ENCODE measurements at places on chromosomes 12 and 14.

- peak; percentile 80 for DNase-seq
These were observed at the start of gene WSB2 for GRCh38 chr12:118061011-118061872. TSS of gene WSB2 (minus strand) at chr12:118061179. CDS start at chr12:118061048, 131 bp downstream.

- DNase-seq = no peak
These were observed 72.7 kb downstream of the SMOC1 start for GRCh38 chr14:69951935-69952334.

DNA sequence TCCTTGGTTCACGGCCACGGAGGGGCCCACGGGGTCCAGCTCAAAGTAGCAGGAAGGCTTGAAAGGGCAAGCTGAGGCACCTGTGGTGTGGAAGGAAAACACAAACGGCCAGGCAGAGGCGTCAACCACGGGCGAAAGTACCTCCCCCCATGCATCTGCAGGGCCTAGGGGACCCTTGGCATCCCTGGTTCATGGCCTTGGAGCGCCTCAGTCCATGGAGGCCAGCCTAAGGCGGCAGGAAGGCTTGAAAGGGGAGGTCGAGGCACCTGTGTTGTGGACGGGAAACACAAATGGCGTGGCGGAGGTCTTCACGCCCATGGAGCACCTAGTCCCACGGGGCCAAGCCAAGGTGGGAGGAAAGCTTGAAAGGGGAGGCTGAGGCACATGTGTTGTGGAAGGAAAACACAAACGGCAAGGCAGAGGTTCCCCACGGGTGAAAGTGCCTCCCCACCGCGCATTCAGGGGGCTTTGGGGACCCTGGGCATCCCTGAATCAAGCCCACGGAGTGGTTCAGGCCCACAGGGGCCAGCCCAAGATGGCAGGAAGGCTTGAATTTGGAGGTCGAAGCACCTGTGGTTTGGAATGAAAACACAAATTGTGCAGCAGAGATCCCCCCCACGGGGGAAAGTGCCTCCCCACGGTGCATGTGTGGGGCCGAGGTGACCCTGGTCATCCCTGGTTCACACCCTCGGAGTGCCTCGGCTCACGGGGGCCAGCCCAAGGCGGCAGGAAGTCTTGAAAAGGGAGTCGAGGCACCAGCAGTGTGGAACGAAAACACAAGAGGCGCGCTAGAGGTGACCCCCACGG is 380.8 kb downstream of the ALG10 start:
- peak; percentile 58 for DNase-seq

- DNase-seq = no peak
These were observed 45.4 kb downstream of the PSMA6 start for GRCh38 chr14:35337269-35338255.

DNA sequence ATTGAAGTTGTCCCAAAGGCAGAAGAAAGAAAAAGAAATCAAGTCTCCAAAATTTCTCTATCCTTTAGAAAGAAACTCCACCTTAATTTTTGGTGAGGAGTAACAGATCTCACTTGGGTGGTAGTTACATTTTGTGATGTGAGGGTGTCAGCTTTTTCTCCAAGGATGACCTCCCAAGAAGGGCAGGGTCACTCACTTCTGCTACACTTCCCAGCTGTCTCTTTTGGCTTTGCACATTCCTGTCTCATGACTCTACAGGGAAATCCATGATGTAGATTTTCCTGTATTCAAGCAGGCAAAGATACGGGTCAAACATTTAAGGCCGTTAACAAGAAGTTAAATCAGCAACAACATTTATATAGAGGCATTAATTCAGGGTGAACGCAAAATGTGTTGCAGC is 1016.4 kb downstream of the NRXN3 start:
- no peak for DNase-seq

- no peak for DNase-seq
These were observed 8.5 kb downstream of the STXBP6 start for GRCh38 chr14:25041484-25041883.

DNA sequence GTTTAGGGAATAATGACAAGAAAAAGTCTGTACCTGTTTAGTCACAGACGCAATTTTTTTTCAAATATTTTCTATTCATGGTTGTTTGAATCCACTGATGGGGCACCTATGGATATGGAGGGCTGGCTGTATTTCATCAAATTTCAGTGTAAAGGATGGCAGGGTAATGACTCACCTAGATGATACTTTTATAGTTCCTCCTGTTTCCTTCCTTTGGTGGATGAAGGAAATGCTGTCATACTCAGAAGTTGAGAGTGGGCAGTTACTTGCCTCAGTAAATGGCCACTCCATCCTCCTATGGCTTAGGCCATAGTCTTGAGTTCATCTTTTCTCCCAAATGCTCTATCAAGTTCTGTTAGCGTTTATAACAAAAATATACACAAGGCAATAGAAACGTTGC is 18.9 kb upstream of the C12orf71 start:
- no peak for DNase-seq

- DNase-seq = no peak
These were observed 56.4 kb downstream of the TESC start for GRCh38 chr12:117042862-117043261.

GRCh38 chr12:105613887-105614286 is 283.4 kb downstream of the C12orf75 start:
- no peak for DNase-seq

GRCh38 chr12:46160981-46161690 is 107.7 kb downstream of the SLC38A1 start:
- no peak for DNase-seq

DNA sequence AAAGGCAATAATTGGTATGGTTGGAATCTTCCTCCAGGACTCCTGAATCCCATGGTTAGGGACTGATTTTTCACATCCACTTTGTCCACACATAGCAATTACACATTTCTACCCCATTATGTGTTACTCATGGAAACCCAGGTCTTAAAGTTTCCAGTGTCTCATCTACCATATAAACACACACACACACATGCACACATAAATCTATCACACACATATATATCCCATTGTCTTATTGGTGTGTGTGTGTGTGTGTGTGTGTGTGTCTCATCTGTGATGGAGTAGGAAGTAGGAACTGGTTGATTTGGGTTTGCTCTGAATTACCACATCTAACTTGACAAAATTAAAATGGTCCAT is 525.4 kb downstream of the FUT8 start:
- no peak for DNase-seq

DNA sequence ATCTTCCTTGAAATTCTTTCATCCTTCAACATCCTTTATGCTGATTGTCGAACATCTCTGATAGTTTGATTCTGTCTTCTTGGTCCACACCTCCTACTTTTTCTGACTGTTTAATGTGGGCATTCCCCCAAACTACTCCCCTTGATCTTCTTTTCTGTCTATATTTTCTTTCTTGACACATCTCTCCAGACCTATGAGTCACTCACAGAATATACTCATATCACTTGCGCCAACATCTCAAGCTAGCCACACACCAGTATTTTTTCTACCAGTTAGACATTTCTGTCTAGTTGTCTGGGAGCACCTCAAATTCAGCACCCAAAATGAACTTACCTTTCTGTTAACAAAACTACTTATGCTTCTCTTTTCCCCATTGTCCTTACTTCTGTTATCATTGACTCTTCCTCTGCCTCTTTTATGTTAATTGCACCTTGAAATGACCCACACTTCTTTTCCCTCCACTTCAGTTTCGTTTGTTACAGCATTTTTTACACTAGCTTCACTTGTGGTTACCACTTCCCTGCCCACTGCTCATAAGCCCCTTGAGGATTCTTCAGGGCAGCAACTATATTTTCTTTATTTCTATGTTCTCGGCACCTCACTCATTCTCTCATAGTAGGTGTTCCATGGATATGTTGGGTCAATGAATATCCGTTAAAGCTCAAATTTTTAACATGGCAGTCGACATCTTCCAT is 33.5 kb downstream of the TSHR start:
- no peak for DNase-seq

GRCh38 chr12:64877363-64878004 is 53.0 kb downstream of the TBC1D30 start:
- no peak for DNase-seq

DNA sequence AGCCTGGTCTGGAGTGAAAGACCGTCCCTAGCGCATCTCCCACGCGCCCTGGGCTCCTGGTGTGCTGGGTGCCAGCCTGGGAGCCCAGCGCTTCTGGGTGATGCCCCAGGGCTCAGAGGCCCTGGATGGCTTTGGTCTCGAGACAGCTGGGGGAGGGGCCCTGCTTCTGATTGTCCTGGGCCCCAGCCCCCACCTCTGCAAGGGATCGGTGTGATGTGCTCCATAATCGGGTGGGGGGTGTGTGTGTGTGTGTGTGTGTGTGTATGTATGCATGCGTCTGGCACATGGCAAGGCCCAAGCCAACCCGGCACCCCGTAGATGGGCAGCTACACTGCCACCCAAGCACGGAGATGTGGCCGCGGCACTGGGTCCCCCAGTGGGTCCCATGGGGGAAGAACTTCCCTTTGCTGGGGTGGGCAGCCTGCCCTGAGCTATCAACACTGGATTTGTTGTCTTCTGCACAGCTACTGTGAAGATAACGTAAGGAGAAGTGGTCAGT is 3.1 kb downstream of the ZBTB42 start:
- no peak for DNase-seq

- no peak for DNase-seq
These were observed 964.2 kb downstream of the NRXN3 start for GRCh38 chr14:79134361-79134760.

GRCh38 chr14:58082491-58083098 is 69.4 kb downstream of the ARMH4 start:
- no peak for DNase-seq

- DNase-seq = no peak
These were observed 200.2 kb upstream of the NUDT4 start for GRCh38 chr12:93177208-93178153.

DNA sequence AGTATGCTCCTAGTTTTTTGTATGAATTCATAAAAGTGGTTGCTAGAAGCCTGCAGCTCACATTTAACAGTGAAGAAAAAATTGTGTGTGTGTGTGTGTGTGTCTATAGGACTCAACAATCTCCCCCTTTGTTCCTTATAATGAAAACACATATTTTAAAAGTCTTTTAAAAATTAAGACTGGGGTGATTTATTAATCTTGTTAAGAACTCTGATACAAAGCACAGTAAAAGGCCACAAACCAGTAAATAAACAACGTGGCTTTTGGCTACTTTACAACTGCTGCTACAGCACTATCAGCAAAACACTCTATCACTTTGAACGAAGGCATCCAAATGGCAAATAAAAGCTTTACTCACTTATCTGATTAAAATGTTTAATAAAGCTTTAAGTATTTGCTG is 594 bp upstream of the VCPKMT start:
- no peak for DNase-seq

GRCh38 chr12:49146406-49146805 is 15.2 kb upstream of the TUBA1B start:
- no peak for DNase-seq

DNA sequence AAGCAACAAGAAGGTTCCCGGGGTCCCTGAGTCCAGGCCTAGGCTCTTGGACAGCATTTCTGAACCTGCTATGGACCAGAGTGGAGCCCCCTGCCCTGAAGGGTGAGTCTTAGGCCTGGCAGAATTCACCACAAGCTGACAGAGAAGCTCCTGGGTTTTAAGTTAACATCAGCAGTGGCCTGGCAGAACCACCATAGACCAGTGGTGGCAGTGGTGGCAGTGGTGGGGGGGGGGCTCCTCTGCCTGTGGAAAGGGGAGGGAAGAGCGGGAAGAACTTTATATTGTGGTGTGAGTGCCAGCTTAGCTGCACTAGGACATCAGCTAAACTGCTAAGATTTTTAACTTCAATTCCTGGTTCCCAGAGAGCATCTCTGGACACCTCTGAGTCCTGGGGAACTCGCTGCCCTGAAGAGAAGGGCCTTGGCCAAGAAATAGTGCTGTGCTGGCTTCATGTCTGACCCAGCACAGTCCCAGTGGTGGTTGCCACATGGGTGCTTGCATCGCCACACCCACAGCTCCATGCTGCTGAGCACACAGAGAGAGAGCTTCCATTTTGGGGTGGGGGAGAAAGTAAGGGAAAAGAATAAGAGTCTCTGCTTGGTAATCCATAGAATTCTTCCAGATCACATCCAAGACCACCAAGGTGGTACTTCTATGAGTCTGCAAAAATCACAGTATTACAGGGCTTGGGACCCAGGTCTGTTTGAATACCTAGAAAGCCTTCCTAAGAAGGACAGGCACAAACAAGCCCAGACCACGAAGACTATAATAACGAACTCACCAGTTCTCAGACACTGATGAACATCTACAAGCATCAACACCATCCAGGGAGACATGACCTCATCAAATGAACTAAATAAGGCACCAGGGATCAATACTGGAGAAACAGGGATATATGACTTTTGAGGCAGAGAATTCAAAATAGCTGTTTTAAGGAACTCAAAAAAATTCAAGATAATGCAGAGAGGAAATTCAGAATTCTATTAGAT is 20.4 kb upstream of the RNF212B start:
- no peak for DNase-seq

- no peak for DNase-seq
These were observed 43.4 kb downstream of the RIN3 start for GRCh38 chr14:92556863-92557543.

GRCh38 chr14:93893661-93894261 is 33.4 kb upstream of the FAM181A start:
- DNase-seq = no peak

DNA sequence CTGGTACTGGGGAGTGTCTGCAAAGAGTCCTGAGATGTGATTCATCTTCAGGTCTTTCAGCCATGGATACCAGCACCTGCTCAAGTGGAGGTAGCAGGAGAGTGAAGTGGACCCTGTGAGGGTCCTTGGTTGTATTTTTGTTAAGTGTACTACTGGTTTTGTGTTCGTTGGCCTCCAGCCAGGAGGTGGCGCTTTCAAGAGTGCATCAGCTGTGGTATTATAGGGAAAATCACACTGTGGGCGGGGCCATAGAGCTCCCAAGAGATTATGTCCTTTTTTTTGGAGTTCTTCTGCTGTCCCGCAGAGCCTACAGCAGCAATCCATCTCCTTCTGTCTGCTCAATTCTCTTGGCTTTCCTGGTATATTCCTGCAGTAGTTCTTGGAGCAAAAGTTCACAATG is 66.8 kb downstream of the SPATA7 start:
- DNase-seq = no peak

DNA sequence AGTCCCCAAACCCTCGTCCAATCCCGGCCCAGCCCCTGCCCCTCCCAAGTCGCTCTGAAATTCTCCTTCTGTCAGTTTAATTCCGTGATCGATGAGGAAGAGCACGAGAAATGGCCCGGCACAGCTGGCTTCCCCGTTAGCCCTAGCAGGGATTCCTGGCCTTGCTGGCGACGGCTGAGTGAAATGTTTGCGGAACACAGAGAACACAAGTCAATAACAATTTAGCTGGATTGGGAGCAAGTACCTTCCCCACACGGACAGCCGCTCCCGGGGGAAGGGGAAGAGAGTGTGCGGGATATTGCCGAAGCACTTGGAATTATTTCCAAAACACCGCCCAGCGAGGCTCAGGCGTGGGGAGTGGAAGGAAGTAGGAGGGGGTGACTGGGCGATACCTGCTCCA is 134.6 kb downstream of the RBM19 start:
- no peak for DNase-seq

- no peak for DNase-seq
These were observed 117.5 kb upstream of the EVL start for GRCh38 chr14:99947695-99948094.

DNA sequence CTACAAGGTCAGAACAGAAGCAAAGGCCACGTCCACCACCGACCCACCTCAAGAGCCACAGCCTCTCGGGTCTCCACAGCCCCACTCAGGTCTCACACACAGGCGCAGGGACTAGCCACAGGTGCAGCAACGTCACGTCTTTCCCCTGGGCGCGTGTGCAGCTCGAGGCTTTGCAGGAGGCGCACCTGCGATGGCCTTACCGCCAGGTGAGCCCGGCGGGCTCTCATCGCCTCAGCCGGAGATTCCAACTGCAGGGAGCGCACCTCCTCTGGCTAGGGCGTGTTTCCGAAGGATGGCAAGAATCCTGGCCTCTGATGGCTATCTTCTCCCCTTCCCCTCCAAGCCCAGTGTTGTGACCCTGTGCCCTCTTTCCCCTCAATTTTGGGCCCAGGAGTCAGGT is at the start of gene HIGD1C:
Gene HIGD1C, plus strand, starts transcription at position 35 of the 400 bp plus-strand sequence. CDS start 1,455 bp downstream, outside the sequence.
- DNase-seq = no peak
